ENCODE measurements at places on chromosomes 5 and 9. TPM values are rescaled to one million over a fixed set of nuclear protein-coding genes. Genes with fewer than 3 reads are reported as not detected.

Gene NRARP
- 3.3 TPM for total RNA-seq

Gene DDX31
- 20.9 TPM for total RNA-seq

Gene DBH
- total RNA-seq = not detected

Gene BARHL1
- not detected for total RNA-seq

Gene PCDHA1
- not detected for total RNA-seq

Gene PLPPR1
- total RNA-seq = not detected

DNA sequence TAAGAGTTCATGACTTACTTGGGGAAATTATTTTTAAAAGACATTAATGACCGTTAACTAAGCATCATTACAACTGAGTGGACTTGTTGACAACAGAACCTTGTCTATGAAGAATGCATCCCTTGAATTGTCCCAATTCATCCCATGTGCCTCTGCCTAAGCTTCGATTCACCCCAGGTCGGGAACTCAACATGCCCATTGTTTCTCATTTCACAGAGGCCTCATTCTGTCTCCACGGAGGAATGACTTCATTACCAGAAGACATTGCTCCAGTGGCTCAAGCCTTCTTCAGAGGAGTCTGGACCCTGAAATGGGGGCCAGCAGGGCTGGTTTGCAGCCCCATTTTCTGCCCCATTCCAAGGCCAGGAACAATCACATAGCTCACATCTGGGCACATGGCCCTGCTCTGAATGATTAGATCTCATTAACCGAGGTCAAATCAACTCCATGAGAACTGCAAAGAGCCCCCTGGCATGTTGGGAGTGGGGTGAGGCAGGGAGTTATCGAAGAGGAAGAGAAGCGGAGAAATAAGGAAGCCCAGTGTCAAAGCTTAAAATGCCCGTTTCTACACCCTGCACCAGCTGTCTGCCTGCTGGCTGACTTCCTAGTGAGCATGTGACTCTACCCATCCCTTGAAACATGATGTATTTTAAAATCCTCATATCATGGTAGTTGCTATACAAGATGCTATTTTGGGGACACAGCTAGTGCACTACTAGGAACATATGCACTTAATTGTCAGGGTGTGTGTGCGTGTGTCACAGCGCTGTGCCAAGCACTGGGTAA, 137.3 kb downstream of the LHFPL2 start:
- no peak for DNase-seq

DNA sequence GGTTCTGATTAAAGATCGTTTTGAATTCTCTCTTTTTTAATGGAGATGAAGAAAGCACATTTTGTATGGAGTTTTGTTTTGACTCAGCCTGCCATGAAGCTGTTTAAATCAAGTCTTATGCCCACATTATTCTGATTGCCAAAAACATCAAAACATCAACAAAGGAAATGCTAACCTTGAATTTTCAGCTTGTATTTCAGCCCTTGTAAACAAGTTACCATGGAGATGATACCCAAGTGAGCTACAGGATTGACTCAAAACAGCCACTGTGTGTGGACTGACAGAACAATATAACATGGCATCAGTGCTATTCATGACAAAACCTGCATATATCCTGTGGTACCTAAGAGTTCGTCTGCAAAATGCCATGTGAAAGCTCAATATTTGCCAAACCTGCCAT, 1581.0 kb downstream of the MAT2B start:
- DNase-seq = no peak

- DNase-seq = no peak
These were observed 20.3 kb downstream of the LPCAT1 start for GRCh38 chr5:1503241-1504068.

- no peak for DNase-seq
These were observed 245.4 kb upstream of the FBXL7 start for GRCh38 chr5:15254607-15255006.

GRCh38 chr5:99349787-99350186, 421.0 kb upstream of the CHD1 start:
- DNase-seq = no peak

DNA sequence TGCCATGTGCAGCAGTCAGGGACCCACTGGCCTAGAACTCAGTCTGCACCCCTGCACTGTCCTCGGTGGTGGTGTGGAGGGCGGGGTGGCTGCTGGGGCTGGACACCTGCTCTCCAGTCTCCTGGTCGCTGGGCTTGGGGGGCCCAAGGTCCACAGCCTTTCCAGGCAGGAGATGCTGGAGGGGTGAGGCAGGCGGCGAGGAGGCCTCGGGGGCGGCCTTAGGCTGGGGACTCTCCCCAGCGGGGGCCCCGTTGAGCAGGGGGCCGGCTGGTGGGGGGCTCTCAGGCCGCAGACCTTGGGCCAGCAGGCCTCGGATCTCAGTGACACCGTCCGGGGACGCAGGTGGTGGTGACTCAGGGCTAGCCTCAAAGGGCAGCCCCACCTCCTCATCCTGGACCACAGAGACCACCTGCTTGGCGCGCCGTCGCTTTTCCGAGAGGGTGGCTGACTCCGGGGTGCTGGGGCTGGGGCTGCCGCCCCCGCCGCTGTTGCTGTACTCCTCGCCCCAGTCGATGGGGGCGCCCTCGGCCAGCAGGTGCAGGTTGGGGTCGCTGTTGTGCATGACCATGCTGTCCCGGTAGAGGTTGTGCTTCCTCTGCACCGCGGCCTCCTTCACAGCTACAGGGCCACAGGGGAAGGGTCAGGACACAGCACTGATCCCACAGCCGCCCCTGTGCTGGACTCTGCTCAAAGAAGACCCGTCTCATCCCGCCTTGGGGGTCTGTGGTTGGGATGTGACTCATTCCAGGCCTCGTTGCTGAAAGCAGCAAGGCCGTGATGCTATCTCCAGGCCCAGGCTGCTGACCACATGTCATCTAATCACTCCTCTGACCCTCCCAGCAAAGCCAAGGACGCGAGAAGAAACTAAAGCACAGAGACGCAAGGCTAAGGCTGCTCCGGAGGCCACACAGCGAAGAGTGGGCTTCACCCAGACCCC, 55.8 kb downstream of the LRSAM1 start:
- DNase-seq = no peak

DNA sequence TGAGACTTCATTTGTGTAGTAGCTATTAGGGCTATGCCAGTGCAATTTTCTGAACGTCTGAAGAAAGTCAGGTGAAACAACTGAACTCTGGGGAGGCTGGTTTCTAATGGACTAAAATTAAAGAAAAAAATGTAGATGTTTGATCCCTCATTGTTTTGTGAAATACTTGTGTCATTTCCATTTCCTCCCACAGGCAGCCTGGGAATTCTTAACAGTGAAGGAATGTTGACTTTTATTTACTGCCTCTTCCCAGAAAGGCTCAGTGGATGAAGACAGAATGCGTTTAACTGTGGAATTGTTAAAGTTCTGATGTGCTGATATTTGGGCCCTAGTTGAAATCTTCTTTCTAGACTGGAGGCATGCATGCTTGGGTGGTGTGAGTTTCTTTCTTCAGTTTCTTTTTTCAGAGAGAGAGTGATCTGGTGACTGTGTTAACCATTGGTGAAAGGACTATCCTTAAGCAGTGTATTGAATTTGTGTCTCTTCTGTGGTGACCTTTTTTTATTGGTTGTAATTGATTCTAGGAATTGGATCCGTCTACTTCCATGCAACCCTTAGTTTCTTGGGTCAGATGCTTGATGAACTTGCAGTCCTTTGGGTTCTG, 15.5 kb downstream of the ACER2 start:
- DNase-seq = no peak

GRCh38 chr5:61018062-61018461, 73.1 kb downstream of the NDUFAF2 start:
- no peak for DNase-seq

- no peak for DNase-seq
These were observed 137.8 kb downstream of the CEP120 start for GRCh38 chr5:123285122-123286023.

DNA sequence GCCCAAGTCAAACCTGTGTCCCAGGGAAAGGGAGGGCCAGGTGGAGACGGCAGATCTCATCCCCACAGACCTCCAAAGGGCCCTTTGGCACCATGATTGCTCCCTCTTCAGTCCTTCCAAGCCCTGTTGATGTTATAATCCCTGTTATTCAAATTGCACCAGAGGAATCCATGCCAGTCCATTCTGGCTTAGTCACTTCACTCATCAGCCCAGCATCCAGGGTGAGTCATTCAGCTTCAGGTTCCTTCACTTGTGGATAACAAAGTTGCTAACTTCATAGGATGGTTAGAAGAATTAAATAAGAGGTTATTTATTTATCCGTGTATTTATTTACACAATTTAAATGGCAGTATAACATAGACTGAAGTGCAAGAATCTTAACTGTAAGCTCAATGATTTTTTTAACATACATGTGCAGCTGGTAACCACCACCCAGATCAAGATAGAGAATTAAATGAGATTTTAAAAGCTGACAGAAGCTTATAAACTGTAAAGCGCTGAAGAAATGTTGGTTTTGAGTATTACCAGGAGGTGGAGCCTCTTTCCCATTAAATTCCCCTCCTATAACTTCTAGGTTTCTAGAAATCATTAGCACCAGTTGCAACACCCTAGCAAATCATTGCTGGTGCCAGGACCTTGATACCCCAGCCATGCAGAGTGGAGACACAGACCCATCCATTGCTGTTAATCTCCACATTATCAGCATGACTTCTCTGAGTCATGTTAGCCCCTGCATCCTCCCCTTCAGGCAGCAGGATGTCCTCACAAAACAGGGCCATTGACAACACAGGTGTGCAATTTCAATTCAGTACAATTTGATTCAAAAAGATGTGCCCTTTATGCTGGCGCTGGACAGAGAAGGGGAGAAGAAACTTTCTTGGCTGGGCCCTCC, 77.4 kb downstream of the SEC61B start:
- DNase-seq = no peak

GRCh38 chr9:133946840-133947486, 45.2 kb downstream of the VAV2 start:
- no peak for DNase-seq

DNA sequence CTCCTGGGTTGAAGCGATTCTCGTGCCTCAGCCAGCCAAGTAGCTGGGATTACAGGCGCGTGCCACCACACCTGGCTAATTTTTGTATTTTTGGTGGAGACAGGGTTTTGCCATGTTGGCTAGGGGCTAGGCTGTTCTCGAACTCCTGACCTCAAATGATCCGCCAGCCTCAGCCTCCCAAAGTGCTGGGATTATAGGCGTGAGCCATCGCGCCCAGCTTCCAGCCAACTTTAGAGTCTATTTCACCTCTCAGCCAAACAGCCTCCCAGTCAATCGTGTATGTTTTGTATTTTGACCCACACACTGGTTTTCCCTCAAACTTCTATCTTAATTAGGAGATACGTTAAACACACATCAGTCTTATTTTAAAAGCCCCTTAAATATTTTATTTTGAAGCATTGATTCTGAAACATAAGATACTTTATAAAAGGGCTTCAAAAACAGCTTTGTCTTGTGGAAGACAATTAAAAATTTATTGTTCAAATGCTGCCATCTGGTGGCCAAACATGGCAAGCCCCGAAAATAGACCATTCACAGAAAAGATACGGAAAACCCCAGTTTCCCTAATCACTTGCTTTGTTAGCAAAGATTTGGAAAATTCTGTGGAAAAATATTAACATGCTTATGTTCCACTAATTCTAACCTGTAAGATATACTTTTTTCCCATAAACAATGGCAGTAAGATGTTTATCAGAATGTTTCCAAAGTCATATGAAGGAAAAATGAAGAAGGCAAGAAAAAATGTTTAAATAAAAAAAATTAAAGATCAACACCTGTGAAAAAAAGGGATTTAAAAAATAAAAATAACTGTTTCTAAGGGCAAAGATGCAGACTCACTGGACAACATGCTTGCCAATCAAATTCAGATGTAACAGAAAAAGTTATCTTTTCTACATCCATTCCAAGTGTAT, 33.1 kb downstream of the APTX start:
- DNase-seq = peak; percentile 75

GRCh38 chr5:103224118-103224893, 34.3 kb upstream of the MACIR start:
- peak; percentile 57 for DNase-seq

DNA sequence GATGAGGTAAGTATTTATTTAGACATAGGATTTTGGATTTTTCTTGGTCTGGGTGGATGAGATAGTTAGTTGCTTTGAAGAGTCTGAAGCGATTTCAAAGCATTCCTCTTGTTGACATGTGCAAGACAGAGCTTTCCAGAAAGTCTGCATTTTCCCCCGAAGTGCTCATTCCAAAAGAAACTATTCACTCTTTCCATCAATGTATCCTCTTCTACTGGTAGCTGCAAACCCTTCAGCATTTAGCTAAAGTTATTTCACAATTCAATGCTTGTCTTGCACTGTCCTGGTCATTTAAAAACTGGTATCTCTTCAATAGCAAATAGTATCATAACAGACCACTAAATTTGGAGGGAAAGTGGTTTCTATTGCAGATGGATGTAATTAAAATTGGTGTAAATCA, 13.0 kb downstream of the NREP start:
- no peak for DNase-seq

GRCh38 chr5:8320244-8320643, 451.3 kb downstream of the MTRR start:
- no peak for DNase-seq

GRCh38 chr5:163563112-163563511, 57.7 kb downstream of the MAT2B start:
- DNase-seq = no peak

DNA sequence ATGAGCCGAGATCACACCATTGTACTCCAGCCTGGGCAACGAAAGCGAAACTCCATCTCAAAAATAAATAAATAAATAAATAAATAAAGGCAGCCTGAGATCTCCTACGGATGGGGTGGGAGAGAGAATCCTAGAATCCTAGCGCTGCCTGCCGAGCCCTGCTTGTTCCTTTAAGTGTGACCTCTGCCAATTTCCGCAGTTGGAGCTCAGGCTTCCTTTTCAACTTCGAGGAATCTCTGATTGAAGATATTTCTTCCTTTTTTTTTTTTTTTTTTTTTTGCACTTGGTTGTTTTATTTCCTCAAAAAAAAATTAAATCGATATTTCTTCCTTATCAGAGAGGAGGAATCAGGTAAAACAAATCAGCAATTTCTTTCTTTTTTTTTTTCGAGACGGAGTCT, 27.3 kb upstream of the MATR3 start:
- no peak for DNase-seq

DNA sequence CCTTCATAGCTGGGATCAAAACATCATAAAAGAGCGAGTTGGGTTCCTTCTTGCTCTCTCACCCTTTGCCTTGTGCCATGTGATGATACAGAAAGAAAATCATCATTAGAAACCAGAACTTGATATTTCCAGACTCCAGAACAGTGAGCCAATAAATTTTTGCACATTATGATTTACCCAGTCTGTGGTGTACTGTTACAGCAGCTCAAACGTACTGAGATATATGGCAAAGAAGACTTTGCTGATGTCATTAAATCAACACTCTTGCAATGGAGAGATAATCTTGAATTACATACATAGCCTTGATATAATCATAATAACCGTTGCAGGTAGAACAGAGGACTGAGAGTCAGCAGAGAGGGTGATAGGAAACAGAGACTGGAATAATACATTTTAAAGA, 1271.6 kb downstream of the CDH12 start:
- no peak for DNase-seq

DNA sequence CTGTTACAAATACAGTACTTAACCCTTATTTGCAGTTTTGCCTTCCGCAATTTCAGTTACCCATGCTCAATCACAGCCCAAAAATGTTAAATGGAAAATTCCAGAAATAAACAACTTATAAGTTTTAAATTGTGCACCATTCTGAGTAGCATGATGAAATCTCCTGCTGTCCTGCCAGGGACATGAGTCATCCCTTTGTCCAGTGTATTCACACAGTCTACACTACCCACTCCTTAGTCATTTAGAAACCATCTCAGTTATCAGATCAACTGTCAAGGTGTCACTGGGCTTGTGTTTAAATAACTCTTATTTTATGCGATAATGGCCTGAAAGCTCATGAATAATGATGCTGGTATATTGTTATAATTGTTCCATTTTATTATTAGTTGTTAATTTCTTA, 95.8 kb downstream of the PLCXD3 start:
- DNase-seq = no peak

Data from activated CD8-positive, alpha-beta T cell treated with anti-CD3 and anti-CD28 coated beads for 36 hours (primary cell).